ENCODE measurements at places on chromosomes 6 and 20.

DNA sequence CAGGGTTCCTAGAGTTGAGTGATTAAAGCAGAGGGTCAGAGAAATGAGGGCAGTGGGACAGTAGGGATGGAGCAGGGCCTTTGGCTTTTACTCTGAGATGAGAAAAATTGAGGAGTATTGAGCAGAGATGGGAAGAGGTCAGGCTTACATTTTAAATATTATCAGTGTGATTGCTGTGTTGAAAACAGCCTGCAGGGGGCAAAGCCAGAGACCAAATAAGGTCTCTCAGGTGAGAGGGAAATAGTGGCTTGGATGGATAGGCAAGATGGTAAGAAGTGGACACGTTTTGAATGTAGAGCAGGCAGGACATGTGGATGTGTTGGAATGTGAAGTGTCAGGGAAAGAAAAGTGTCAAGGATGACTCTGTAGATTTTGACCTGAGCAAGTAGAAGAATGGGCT, 105.0 kb upstream of the MAP3K7 start:
- no peak for DNase-seq

DNA sequence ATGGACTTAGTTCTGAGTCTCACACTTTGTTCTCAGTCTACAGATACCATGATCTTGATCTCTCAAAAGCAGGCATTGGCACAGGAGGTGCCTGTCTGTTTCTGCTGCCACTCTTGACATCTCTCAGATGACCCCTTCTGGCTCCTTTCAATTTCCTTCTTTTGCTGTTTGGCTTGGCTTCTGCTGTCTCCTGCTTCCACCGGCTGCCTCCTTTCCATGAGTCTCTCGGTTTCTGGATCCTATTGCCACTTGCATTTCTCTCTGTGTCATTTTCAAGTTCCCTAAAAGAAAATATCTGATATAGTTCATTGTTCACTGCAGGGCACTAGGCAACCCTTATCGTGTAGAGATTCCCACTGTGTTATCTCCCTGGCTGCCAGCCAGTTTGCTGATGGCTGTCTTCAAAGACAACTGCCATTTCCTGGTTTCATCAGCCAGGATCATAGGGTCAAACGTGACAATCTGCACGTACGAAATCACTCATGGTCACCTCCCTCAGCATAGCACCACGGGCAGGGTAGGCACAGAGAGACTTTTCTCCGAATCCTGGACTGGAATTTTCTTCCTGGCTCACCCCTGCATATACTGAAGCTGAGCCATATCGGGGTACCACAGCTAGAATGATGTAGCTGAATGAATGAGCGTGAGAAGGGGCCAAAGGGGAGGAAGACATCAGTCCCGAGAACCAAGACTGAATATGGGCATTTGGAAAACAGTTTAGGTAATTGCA, 144.6 kb upstream of the TMEM170B start:
- DNase-seq: no peak

DNA sequence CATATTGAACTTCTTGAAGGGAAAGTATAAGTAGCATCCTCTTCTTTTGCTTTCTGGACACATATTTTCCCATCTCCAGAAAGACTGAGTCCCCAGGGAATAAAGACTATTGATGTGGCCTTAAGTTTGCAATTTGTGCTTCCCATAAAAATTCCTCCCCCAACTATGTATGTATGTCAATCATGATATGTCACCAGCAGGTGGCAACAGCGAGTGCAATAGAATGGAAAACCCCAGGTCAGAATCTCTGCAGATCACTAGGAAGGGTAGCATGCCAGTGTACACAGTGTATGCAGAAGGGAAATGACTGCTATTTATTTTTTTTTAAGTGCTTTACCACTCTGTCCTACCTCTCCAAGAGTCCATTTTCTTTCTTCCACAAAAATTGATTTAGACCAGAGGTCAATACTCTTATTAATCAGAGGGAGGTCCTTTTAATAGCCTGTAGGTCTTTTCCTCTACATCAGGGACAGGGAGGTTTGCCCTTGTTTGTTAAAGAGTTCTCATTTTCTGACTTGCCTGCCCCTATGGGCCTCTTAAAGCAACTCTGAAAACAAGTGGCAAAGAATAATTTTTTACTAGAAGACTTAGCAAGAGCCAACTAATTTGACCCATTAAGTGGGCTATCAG, 61.4 kb downstream of the BMP2 start:
- DNase-seq: peak; percentile 26

- no peak for DNase-seq
Measured at GRCh38 chr6:35055891-35056290, 85.2 kb downstream of the TCP11 start.

DNA sequence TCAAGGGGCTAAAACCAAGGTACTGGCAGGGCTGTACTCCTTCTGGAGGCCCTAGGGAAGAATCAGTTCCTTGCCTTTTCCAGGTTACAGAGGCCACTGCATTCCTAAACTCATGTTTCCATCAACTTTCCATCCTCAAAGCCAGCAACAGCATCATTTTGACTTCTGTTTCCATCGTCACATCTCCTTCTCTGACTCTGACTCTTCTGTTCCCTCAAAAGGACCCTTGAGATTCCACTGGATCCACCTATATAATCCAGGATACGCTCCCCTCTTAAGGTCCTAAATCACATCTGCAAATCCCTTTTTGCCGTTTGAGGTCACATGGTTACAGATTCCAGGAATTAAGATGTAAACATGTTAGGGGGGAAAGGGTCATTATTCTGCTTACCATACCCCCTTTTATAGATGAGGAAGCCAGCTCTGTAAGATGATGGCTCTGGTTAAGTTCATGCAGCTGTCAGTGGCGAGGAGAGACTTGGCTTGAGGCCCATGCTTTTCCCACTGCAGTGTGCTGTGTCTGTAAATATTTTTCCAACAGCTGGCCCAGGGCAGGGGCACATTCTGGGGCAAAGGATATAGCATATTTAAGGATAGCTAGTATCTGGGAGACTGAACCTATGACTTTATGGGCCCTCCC, 114.6 kb downstream of the TNFRSF21 start:
- DNase-seq: no peak

- no peak for DNase-seq
Measured at GRCh38 chr6:49790341-49790740, 3.3 kb upstream of the PGK2 start.

DNA sequence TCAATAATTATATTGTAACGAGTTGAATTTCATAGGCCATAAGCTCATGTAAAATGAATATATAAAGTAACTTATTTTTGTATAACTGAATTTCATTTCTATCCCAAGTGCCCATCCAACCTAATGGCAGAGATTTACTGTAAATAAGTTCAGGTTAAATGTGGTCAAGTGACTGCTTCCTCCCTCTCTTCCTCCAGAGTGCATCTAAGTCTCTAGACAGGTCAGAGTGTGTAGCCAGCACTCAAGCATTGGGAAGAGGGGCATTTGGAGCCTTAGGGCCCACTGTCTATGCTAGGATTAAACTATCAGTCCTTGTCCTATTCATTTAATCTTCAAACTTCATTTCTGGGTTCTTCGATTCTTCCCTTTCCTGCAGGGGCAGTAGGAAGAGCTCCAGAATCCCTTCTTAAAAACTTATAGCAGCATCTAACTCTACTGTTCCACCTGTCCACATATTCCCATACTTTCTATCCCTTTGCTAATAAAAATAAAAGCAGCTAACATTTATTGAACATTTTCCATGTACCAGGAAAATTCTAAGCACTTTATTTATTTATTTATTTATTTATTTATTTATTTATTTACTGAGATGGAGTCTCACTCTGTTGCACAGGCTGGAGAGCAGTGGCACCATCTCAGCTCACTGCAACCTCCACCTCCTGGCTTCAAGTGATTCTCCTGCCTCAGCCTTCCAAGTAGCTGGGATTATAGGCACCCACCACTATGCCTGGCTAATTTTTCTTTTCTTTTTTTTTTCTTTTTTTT, 36.1 kb upstream of the TOP1 start:
- no peak for DNase-seq

GRCh38 chr20:19867074-19867473, 109.0 kb downstream of the RIN2 start:
- no peak for DNase-seq

DNA sequence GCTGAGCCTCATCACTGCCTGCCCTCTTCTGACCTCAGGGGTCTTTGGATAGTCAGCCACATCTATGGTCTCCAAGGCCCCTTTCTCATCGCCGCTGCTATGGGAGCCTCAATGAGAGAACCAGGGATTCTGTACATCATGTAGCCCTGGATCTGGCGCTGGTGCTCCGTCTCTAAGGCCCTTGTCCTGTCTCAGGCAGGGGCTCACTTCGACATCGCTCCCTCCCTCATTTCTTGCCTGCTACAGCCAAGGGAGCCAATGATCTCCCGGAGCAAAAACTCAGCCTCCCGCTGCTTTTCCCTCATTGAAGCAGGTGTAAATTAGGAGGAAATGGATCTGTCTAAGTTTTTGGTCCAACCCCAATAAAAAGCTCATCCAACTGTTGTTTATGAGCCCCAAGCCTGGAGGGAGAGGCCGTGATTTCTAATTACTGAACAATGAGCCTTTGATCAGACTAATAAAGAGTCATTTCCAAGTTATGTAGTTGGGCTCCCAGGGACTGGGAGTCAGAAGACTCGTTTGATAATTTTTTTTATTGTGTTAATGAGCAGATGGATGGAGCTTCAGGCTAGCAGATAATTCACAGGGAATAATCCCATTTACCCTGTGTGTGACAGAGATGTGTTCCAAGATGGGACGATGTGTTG, 30.9 kb downstream of the LBP start:
- DNase-seq: no peak

GRCh38 chr20:61605862-61606557, 353.9 kb downstream of the CDH4 start:
- no peak for DNase-seq

DNA sequence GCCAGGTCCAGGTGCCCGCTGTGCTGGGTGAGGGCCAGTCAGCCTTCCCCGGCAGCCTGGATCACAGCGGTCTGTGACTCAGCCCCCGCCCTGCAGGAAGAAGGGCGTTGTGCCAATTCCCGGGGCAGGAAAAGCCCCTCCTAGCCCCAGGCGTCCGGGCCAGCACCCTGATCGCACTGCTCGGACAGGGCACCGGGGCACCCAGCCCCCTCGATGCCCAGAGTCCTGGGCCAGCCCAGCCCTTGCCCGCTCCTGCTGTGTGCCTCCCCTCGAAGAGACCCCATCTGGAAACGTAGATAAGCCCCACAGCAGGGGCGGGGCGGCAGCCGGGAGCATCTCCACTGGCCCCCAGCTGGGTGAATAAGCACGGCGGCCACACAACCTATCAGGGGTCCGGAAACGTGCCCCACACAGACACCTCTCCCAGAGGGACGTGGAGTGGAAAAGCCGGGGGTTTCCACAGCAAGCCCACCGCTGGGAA, 9.9 kb downstream of the LAMA5 start:
- DNase-seq: no peak

DNA sequence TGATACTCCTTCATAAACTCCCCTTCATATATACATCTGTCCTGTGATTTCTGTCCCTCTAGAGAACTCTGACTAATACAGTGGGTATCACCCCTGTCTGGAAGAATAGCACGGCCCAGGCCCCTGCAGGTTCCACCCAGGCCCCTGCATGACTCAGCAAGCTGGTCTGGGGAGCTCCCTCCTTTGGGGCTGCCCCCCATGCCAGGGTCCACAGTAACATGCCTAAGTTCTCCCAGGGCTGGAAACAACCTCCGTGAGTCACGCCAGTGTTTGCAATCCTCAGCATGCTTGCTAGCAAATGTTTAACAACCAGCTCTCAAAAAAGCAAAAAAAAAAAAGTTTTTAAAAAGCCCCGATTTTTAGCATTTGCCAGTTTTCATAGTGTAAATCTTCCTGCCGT, 134.3 kb upstream of the CDH4 start:
- no peak for DNase-seq

DNA sequence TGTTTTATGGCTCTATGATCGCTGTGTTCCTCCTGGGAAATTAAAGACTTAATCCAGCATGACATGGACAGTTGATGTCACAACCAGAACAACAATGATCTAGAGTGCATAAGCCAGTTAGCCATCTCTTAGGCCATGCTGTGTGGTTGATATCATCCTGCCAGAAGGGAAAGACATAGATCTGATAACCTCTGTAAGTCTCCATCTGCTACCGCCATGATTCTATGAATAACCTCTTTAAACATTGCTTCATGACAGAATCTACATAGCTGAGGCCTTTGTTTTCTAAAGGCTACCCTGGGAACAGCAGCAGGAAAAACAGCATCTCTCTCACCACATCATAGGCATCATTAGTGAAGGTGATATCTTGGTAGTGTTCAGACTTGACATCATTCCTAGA, 117.6 kb upstream of the PHACTR1 start:
- no peak for DNase-seq

DNA sequence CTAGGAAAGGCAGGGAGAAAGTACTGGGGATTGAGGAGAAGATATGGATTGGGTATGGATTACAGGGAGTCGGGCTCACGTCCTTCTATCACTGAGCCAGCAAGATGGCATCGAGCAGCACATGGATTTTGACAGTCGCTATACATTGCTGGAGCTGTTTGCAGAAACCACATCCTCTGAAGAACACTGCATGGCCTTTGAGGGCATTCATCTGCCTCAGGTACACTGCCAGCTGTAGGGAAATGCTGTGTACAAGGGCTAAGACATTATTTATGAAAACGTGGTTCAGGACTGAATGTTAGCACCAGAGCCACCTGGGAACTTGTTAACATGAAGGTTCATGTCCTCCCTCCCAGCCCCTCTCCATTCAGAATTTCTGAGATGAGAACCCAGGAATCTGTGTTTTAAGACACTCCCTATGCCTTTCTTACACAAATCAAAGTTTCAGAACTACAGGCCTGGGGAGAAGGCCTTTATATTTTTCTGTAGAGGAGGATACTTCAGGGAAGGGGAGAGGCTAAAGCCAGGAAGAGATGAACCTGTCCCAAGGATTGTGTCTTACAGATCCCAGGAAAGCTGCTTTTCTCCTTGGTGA, 3.5 kb downstream of the CUL9 start:
- DNase-seq: no peak

DNA sequence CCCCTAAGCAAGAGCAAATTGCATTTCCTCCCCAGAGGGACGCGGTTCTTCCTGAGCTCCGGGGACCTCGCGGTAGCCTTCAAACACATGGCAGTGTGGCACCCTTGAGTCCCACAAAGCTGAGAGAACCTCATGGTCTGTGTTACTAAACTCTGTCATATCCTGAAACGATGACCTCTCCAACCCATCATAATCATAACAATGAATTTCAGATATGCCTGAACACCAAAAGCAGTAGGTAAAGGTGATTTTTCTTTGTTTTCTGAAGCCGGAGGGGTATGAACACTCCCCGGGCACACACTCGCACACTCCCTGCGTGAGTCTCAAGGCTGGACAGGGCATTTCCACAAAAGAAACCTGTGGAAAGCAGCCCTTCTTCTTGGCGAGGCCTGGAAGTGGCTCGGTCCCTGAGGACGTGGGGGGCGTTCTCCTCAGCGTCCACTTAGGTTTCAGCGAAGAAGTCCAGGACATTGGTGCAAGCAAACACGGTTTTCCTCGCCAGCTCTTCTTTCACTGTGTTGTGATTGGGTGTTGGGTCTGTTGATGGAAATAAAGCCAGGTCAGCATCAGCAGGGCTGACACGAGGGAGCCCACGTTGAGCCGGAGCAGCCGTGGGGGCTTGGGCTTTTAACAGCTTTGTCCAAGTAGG, 183.4 kb downstream of the ERMARD start:
- DNase-seq: no peak

- no peak for DNase-seq
Measured at GRCh38 chr20:51382986-51383821, 159.3 kb downstream of the NFATC2 start.

- no peak for DNase-seq
Measured at GRCh38 chr6:122323361-122323760, 76.1 kb upstream of the HSF2 start.

- no peak for DNase-seq
Measured at GRCh38 chr6:16136091-16136490, 7.2 kb downstream of the MYLIP start.
